WTC11 (cell line): ENCODE measurements at places on chromosomes 2 and 18. TPM values are rescaled to one million over a fixed set of nuclear protein-coding genes. Genes with fewer than 3 reads are reported as not detected.

The IL1RL2 gene
- 0.11 TPM in 1 of 3 replicates, not detected in the others for total RNA-seq

The ROCK2 gene
- 21.3 to 25.9 TPM (median 22.4 TPM) in 3 replicates for total RNA-seq

The SLC23A3 gene
- 0.41 to 0.59 TPM (median 0.55 TPM) in 3 replicates for total RNA-seq

The HRH4 gene
- not detected in 3 replicates for total RNA-seq

DNA sequence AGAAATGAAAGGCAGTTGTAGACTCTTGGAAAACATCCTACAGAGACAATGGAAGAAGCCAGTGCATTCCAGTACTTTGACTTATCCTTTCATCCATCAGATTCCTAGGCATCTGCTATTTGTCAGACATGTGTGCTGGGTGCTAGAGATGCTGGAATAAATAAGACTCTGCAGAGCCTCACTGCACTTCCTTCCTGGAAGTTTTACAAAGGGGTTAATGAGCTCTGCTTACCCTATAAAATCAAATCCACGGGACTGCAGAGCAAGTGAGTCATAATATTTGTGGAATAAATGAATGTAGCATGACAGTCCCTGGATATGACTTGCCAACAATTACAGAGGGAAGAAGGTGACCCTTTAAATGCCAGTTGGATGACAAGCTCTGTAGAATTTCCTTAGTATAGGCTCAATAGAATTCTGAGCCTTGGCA, 52.7 kb upstream of the NPAS2 start:
- no peak for DNase-seq

GRCh38 chr2:67013821-67014220, 383.3 kb upstream of the ETAA1 start:
- DNase-seq: no peak

GRCh38 chr18:76374330-76375281, 120.4 kb downstream of the ZNF516 start:
- DNase-seq: no peak
